ENCODE measurements at places on chromosomes 13 and 19.

GRCh38 chr19:48477067-48477685 is 8.0 kb downstream of the CYTH2 start:
- no peak for DNase-seq

- DNase-seq, result no peak
Observed at GRCh38 chr13:98310485-98311199, 133.6 kb upstream of the RNF113B start.

GRCh38 chr13:59991395-59991794 is 172.3 kb downstream of the DIAPH3 start:
- DNase-seq, result no peak

DNA sequence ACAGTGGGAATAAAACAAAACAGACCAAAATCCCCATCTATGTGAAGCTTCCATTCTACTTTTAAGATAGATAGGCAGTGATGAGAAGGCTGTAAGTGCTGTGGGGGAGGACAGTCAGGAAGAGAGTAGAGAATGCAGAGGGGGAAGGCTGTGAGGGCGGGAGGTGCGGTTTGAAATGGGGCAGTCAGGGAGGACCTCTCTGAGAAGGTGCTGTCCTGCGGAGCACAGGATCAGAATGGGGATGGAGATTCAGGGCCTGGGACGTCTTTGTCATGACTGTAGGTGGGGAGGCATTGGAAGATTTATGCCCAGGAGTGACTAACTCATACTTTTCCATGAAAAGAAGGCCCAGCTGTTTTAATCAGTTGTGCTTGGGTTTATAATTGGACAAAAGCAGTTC is 3.9 kb upstream of the GPR183 start:
- peak; percentile 66 for DNase-seq

DNA sequence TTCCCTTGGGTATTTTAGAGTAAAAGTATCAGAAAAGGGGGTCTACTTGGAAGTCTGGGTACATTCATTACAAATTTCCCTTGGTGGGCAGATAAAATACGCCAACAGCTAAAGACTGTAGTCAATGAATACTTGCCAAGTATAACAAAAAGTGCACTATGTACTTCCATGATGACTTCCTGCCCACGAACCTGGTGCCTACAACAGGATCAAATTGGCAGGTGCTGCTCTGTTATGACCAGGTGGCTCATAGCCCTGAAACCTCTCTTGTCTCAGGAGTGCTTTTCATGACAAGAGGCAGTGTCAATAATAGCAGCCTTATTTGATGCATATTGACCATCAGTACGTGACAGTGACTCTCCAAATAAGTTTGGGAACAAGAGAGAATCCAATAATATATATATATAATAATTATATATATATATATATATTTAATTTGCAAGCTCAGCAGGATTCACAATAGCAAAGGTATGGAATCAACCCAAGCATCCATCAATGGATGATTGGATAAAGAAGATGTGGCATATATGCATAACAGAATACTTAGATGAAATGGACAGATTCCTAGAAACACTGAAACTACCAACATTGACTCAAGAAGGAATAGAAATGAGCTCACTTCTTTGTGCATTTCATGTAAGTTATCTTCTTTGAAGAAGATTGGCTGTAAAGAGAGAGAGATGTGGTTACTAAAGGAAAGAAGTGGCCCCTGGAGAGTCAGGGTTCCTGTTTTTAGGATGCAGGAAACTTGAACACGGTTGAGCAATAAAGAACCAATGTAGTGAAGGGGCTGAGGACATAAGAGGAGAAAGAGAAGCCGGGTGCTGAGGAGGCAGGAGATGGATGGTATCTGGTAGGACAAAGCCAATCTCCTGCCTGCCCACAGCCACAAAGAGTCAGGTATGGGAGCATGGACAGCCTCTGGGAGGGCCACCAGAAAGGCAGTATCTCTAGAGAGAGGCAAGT is 52.0 kb upstream of the GTF2F2 start:
- no peak for DNase-seq

DNA sequence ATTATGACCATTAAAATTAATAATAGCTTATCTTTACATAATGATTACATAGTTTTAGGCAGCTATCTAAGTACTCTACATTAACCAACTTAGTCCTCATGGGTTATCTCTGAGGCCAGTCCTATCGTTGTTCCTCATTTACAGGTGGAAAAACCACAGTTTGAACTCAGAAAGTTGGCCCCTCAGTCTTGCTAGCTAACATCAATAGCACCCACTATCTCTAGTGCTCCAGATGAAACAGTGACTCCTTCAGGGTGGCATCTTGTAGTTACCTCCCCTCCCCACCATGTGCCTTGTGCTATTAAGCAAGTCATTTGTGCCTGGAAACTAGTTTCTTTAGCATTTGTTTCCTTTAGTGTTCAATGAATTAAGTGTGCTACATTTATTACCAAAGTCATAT is 1086.7 kb downstream of the EFNB2 start:
- DNase-seq, result no peak

DNA sequence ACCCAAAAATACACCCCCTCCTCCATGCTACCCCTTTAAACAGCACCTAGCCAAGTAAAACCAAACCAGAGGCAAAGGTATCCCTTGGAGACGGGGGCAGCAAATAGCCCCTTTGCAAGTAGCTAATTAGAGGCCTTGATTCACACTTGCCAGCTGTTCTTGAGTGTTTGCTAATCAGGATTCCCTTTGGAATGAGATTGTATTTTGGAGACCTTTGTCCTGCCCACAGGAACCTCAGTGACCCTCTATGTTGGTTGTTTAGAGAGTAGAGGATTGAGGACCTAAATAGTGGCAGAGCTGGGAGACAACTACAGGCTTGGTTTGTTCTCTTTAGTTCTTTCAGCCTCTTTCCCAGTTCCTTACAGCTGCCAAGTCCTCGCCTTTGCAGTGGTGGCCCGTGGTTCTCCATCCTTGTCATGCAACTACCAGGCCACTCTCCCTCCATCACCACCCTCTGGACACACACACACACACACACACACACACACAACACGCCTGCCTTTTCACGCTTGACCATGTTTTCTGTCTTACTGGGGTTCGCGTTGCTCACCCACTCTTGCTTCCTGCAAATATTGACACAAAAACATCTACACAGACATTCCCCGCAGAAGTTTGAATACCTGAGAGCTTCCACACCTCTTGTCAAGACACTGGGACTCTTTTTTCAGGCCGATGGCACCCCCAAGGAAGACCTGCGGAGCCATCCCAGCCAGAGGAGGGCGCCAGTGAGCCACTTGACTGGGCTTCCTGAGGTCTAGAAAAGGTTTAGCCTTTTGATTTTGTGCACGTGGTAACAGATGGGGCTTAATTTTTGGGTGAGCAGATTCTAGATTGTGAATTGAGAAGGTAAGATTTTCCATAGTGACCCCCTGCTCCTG is 80.0 kb upstream of the GPR183 start:
- DNase-seq, result no peak

DNA sequence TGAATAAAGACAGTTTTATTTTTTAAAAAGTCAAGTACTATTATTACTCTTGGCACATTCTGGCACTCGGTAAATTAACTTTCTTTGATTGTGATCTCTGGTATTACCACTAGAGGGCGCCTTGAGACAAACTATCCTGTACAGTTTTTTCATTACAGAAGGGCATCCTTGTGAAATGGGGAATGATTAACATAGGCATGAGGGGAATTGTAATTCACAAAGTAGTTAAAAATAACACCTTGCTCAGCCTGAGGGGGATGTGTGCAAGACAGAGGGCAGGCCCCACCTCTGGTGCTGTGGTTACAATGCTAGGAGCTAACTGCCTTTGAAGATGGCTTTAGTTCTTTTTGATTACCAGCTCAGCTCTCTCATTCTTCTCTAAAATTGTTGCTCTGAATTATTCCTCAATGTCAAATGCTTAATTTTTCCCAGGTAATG is 24.2 kb upstream of the C1QTNF9B start:
- peak; percentile 73 for DNase-seq

DNA sequence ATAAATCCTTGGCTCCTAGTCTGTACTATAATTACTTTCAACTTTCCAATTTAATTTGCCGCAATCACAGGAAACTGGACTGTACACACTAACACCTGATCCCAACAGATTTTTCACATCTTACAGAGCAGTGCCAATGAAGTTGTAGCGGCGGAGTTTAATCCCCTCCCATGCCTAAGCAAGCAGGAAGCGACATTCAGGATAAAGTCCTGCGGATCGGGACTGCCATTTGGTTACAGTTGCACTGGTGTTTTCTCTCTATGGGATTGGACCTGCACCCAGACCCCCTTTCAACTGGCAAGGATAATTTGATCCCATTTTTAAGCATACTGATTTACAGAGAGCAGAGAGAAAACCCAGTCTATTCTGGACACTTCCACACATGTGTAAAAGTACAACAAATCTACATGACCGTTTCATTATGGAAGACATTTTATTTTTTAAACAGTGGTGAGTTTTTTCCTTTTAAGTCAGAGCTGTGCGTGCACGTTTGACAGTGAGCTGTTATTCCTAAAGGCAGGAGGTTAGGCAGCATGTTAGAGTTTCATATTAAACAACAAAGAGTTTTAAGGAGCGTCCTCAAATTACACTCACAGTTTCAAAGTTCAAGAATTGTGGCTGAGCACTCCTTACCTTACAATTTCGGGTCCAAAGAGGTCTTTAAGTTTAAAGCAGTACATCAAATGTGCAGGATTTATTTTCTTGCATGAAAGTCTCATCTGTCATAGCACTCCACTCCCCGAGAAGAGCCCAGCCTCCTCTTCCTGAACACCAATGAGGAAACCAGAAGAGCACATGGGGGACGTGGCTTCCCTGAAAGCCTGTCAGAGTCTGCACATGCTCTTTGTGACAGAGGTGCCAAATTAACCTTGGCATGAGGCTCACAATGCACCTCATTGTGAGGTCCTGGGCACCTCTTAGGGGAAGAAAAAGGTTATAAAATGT is 141.6 kb upstream of the RFC3 start:
- DNase-seq, result peak; percentile 45

Measured in fibroblast of lung (primary cell).